Neuronal stem cell (in vitro differentiated cells): ENCODE measurements at places on chromosomes 1 and 21.
A peak's percentile ranks its signal among the peaks of the same experiment; 100 is the strongest.

- no peak for DNase-seq
- peaks cover 4% of the 10 kb centered on the region for H3K4me1 ChIP-seq
- no peaks in the 10 kb centered on the region for H3K36me3 ChIP-seq
- H3K27me3 ChIP-seq, result peaks cover 92% of the 10 kb centered on the region
Measured at GRCh38 chr1:6419397-6419803, 319 bp downstream of the HES2 start.

- no peaks in the 10 kb centered on the region for H3K27me3 ChIP-seq
- no peak overlapping the region for H3K4me3 ChIP-seq
- DNase-seq, result no peak
- no peaks in the 10 kb centered on the region for H3K4me1 ChIP-seq
Measured at GRCh38 chr1:172163498-172164215, 256.8 kb upstream of the C1orf105 start.

DNA sequence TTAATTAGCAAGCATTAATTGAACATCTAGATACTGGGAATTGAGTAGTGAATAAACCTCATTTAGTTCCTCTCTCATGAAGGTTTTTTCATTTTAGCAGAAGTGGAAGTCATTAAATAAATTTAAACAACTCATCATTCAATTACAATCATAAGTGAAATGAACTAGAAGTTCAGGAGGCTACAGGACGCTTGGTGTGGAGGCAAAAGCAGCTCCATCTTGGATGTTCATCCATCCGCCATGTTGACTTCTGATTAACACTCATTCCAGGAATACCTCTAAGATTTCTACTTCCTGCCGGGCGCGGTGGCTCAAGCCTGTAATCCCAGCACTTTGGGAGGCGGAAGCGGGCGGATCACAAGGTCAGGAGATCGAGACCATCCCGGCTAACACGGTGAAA, 11.5 kb upstream of the NTPCR start:
- no peaks in the 10 kb centered on the region for H3K27me3 ChIP-seq
- DNase-seq, result no peak
- H3K27ac ChIP-seq, result no peak overlapping the region
- H3K36me3 ChIP-seq, result no peaks in the 10 kb centered on the region

DNA sequence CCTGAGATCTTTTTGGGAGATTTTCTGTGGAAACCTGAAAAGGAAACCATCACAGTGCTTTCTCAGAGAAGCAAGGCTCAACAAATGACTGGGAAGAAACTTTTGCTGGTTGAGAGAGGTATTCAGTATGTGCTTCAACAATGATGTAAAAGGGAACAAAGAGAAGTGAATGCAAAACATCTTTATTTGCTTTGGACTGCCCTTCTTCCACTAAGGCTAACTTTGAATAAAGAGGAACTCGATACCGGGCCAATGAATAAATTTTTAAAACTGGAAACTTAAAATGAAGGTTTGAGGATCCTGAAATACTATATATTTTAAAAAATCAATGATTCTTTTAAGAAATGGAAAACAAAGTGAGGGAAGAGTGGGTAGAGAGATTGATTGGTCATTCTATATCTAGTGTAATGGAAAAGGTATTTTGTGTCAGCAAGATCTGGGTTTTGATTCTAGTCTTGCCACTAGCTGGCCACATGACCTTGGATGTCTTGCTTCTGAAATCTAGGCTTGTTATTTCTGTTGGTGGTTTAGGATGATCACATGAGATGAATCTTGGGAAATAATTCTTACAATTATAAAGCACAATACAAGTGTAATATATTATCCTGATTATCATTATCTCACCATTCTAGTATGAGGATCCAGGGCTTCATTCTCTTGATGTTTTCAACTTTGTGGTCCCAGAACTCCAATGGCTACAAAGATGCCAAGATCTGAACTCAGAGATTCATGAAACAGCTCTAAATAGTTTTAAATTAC, 34.6 kb upstream of the APOBEC4 start:
- peaks cover 4% of the 10 kb centered on the region for H3K4me1 ChIP-seq
- H3K4me3 ChIP-seq, result no peak overlapping the region
- no peak overlapping the region for H3K27ac ChIP-seq
- H3K27me3 ChIP-seq, result no peaks in the 10 kb centered on the region
- no peaks in the 10 kb centered on the region for H3K36me3 ChIP-seq

GRCh38 chr1:213737398-213738035, 250.3 kb upstream of the PROX1 start:
- H3K27me3 ChIP-seq, result no peaks in the 10 kb centered on the region
- no peak overlapping the region for H3K27ac ChIP-seq
- peak overlapping the region; percentile 1 for H3K4me3 ChIP-seq
- no peaks in the 10 kb centered on the region for H3K4me1 ChIP-seq

GRCh38 chr1:164771041-164771618, 212.1 kb downstream of the PBX1 start:
- no peak for DNase-seq
- H3K4me1 ChIP-seq, result peaks cover 24% of the 10 kb centered on the region
- H3K27me3 ChIP-seq, result no peaks in the 10 kb centered on the region

DNA sequence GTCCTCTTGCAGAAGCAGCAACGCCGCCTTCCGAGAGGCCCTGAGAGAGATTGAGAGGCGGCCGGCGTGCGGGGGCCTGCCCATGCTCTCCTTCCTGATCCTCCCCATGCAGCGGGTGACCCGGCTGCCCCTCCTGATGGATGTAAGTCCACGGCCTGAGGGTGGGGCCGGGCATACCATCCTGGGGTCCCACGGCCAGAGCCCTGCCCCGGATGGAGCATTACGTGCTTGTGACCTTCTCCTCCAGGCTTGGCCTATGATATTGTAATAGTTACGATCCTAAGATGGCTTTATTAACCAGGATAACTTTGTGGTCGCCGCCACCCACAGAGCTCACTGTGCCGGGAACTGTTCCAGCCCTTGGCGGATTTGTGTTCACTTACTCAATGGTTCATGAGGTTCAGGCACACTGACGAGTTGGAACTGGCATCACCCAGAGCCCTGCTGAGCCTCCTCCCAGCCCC, 18.9 kb downstream of the ARHGEF16 start:
- peaks cover 18% of the 10 kb centered on the region for H3K4me1 ChIP-seq
- no peak overlapping the region for H3K4me3 ChIP-seq
- H3K27me3 ChIP-seq, result no peaks in the 10 kb centered on the region
- peaks cover 4% of the 10 kb centered on the region for H3K36me3 ChIP-seq
- no peak overlapping the region for H3K27ac ChIP-seq

DNA sequence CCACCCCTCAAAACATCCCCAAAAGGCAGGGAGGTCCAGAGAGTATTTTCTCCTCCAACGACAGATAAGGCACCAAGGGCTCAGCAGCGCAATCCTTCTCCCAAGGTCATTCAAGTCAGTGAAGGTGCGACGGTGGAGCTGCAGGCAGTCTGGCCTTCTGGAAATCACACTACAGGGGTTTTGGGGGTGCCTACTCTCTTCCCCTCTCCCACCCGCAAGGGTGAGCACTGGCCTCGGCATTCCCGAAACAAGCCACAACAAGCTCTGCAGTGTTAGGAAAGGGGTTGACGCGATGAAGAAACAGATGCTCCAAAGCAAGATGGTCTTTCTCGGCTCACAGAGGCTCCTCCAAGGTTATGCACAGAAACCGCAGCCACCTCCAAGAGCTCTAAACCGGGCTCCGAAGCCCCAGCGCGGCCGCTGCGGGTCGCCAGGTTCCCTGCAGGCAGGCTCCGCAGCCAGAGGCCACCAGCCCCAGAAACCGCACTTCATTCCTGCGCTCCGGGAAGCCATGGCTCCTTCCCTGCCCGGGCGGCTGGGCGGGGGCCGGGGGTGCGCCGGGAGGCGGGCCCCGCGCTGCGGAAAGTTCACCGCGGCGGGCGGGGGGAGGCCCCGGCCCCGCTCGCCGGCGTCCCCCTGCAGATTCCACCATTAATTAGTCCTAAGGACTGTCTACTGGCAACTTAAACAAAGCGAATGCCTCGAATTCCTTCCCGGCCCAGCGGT, 1.1 kb downstream of the LUZP1 start:
- peak overlapping the region; percentile 59 for H3K4me3 ChIP-seq
- H3K4me1 ChIP-seq, result peaks cover 12% of the 10 kb centered on the region
- DNase-seq, result peak; percentile 77
- peak overlapping the region; percentile 88 for H3K27ac ChIP-seq
- peaks cover 4% of the 10 kb centered on the region for H3K36me3 ChIP-seq

- H3K4me1 ChIP-seq, result peaks cover 7% of the 10 kb centered on the region
- H3K27ac ChIP-seq, result no peak overlapping the region
- H3K27me3 ChIP-seq, result no peaks in the 10 kb centered on the region
- H3K36me3 ChIP-seq, result no peaks in the 10 kb centered on the region
Measured at GRCh38 chr1:98962156-98962555, 42.5 kb downstream of the PLPPR5 start.

DNA sequence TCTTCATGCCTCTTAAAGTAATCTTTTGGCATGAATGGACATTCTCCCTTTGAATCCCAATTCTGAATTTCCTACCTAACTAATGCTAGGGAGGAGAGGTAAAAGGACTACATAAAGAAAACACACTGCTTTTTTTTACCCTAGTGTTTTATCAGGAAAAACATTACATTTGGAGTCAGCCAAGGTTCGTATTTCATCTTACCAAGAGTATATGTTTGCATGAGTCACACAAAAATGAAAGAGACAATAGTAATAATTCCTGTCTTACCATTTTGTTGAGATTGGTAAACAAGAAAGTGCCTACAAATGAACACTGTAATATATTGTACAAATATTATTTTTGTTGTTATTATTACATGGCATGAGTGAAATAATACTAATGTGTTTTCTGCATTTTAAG, 112.9 kb upstream of the WARS2 start:
- DNase-seq, result no peak
- H3K27ac ChIP-seq, result no peak overlapping the region
- no peaks in the 10 kb centered on the region for H3K4me1 ChIP-seq

GRCh38 chr1:33986390-33987095, 122.7 kb downstream of the HMGB4 start:
- no peak for DNase-seq
- no peaks in the 10 kb centered on the region for H3K36me3 ChIP-seq

GRCh38 chr1:221543529-221544120, 198.3 kb downstream of the DUSP10 start:
- no peaks in the 10 kb centered on the region for H3K27me3 ChIP-seq
- no peaks in the 10 kb centered on the region for H3K4me1 ChIP-seq
- no peak overlapping the region for H3K27ac ChIP-seq
- H3K36me3 ChIP-seq, result no peaks in the 10 kb centered on the region
- no peak overlapping the region for H3K4me3 ChIP-seq

DNA sequence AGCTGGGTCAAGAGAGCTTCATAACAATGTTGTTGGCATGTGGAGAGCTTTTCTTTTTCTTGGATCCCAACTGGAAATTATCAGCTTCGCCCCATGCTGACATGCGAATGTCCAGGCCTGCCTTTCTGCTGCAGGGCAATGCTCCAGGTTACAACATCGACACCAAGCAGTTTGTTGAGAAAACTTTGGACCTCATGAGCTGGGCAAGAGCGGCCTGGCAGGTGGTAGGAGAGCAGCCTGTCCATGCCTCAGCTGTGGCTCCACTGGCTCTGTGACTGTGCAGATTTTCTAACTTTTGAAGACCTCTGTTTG, 41.4 kb downstream of the MTARC1 start:
- H3K4me1 ChIP-seq, result no peaks in the 10 kb centered on the region
- no peaks in the 10 kb centered on the region for H3K27me3 ChIP-seq
- H3K36me3 ChIP-seq, result no peaks in the 10 kb centered on the region
- DNase-seq, result no peak
- no peak overlapping the region for H3K4me3 ChIP-seq
- no peak overlapping the region for H3K27ac ChIP-seq

DNA sequence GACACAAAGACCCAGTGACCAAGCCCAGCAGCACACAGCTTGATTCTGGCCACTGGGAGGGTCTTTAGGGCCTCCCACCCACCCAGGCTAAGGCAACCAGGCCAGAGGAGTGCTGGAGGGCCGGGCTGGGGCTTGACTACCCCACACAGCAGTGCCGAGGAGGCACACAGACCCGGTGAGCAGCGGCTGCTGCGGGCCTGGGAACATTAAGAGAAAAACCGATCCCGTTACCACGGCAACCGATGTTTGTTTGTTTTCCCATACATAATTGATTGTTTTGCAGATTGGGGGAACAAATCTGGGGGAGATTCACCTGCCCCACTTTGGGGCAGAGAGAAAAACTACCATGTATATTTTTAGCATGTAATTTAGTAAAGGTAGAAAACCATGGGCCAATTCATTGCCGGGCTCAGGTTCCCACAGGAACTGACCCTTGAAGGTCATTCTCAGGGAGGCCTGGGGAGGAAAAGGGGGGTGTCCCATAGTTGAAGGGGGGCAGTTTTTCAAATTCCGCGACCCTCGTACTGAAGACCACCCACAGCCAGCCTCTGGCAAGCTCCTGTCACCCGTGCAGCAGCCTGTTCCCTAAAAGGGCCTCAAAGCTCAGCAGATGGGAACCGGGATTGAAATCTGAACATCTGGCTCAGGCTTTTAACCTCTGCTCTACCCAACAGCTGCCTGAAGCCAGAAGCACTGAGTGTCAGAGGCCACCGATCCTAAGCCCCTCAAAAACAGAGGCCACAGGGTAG, 35.3 kb downstream of the CHD5 start:
- peaks cover 3% of the 10 kb centered on the region for H3K4me1 ChIP-seq
- no peak overlapping the region for H3K27ac ChIP-seq
- peaks cover 75% of the 10 kb centered on the region for H3K27me3 ChIP-seq
- H3K4me3 ChIP-seq, result no peak overlapping the region
- H3K36me3 ChIP-seq, result no peaks in the 10 kb centered on the region

DNA sequence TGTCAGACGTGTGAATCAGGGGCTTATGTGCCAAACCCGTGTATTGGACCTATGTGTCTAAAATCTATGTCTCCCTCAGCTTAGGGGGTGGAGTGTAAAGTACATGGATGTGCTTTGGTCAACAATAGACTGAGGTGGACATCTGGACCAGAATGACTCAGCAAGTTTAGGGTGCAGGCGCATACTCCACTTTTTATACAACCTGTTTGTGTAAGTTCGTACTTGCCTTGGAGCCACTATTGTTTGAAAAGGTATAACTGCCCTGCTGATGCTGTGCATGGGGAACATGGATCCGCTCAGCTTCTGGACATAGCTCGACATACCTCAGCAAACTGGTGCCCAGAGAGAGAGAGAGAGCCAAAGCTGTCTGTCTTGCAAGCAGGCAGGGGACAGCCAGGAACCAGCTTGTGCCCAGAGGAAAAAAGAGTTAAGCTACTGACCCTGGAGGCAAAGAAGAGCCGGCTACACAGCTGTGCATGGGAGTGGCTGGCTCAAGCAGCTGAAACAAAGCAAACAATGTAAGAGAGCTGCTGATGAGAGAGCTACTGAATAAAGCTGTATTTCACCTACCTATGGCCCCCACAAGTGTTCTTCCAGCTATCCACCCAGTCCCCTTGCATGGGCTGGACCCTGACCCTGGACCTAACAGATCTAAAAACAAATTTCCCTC, 41.2 kb downstream of the GJA5 start:
- H3K27ac ChIP-seq, result no peak overlapping the region
- no peak for DNase-seq
- no peaks in the 10 kb centered on the region for H3K27me3 ChIP-seq
- H3K4me3 ChIP-seq, result no peak overlapping the region

DNA sequence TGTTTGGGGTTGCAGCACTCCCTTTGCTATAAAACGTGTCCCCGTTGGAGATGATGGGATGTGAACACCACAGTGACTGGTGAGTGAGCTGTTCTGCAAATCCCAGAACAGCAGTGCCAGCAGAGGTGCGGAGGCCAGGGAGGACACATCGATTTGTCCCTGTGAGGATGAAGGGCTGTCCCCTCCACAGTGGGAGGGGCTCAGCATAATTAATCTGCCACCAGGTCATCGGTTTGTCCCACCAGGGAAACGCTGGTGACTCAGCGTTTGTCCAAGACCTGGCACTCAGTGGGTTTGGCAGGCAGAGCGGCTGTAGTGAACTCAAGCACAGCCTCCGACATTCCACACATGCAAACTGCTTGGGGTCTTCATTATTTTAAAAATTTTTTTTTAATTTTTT, 22.8 kb upstream of the PDE9A start:
- no peak overlapping the region for H3K4me3 ChIP-seq
- H3K36me3 ChIP-seq, result no peaks in the 10 kb centered on the region
- DNase-seq, result no peak
- no peak overlapping the region for H3K27ac ChIP-seq
- H3K27me3 ChIP-seq, result no peaks in the 10 kb centered on the region
- H3K4me1 ChIP-seq, result no peaks in the 10 kb centered on the region
